ENCODE measurements at places on chromosomes 3 and 15.

DNA sequence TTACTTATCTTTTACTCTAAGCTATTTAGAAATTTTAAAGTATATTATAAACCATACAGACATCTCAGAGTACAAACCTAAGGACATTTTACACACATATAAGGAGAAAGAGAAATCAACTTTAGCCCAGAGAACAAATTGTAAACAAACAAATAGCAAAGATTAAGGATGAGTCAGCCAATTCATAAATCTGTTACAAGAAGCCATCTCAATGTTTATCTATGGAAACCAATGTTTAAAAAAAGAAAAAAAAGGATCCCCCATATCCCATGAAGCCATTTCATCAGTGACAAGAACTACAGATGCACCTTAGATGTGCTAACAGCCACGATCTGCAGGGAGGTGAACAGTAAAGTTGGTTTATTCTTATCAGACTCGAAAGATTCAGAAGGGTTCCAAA lies 437.1 kb downstream of the SHQ1 start:
- no peak for DNase-seq

GRCh38 chr3:196666001-196666867 lies 26.7 kb downstream of the NRROS start:
- peak; percentile 81 for DNase-seq

DNA sequence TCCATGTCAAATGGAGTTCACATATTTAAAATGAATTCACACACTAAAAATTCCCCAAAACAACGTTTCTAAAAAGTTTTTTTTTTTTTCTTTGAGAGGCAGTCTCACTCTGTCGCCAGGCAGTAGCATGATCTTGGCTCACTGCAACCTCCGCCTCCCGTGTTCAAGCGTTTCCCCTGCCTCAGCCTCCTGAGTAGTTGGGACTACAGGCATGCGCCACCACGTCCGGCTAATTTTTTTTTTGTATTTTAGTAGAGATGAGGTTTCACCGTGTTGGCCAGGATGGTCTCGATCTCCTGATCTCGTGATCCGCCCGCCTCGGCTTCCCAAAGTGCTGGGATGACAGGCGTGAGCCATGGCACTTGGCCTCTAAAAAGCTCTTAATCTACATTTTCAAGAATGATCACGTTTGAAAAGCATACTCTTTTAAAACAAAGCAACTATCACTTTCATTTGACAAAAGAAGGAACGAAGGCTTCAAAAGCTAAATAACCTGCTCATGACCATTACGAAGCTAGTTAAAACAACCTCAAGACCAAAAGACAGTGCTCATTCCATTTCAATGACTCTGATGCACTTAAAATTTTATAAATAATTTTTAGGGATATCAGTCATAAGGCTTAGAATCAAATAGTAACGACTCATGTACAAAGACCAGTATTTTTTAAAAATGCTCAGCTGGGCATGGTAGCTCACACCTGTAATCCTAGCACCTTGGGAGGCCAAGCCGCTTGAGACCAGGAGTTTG lies 5.5 kb downstream of the UBE3A start:
- DNase-seq: no peak

DNA sequence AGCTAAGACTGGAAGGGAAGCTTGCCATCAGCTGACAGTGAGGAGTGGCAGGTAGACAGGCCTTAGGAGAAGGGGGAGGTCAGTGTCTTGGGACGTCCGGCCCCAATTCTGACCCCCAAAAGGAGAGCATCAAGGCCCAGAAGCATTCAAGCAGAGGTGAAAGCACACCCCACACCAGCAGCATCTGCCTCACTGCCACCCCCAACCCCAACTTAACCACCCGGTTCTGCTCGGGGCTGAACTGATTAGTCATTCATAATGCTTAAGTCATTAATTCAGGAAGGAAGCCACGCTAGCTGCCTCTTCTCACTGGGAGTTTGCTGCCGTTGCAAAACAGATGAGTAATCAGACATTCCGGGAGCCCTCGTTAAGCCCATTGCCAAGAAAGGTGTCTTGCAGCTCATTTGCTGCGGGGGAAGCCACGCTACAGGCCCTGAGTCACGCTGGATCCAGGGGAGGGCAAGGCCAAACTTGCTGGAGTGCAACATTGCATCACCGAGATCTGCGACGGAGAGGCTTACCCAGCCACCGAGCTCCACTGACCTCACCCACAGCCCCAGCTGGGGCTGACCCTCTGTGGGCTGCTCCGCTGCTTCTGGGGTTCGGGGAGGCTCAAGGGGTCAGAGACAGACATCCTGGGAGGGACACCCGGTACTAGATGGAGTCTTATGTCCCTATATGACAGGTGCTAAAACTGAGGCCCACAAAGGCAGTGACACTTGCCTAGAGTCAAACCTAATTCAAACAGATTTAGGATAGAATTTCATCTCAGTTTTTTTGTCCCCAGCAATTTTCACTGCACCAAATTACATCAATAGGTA lies 46.4 kb upstream of the HES1 start:
- DNase-seq: no peak

- DNase-seq: no peak
Measured at GRCh38 chr3:14231145-14231990, 52.8 kb downstream of the LSM3 start.

DNA sequence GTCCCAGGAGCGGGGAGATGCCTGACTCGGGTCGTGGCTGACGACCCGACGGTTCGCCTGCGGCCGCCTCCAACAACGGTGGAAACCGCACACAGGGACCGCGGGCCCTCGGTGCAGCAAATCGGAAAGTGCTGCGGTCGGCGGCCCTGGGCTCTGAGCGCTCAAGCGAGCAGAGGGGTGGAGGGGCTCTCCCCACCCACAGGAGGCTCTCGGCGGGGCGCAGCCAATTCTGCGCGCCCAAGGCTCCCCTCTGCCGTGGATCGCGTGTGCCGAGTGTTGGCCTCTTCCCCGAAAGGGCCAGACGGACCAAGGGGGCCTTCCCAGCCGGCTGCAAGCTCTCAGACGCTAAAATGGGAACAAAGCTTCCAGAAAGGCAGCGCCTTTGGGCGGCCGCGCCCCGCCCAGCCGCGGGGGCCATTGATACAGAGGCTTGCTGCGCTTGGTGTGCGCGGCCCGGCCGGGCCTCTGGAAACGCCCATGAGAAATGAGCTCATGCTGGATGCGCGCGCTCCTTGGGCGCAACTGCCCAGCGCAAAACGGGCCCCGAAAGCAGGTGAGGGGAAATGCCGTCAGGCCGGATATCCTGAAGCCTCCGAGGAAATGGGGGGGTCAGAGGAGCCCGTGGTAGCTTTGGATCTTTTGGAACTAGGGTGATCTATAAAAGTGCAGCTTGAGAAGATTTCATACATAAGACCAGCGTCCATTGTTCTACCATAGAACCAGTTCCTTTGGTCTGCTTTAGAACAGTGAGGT lies 1.2 kb upstream of the GSK3B start:
- peak; percentile 96 for DNase-seq

DNA sequence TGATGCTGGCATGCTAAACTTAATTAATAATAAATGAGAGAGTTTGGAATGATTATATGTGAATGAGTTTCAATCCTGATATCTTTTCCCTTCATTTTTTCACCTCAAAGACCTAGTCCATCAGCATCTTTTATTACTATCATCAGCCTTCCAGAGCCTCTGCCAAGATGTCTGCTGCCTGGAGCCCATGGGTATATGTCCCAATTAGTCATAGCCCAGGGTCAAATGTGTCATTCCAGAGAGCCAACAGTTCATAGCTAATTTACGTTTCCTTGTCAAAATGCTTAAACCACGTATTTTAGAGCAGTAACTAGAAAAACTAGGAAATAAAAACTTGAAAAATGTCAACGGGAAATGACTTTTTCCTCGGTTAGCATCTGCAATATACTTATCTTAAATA lies 457.9 kb downstream of the SI start:
- DNase-seq: no peak

GRCh38 chr15:63953524-63953923 lies 92.8 kb downstream of the DAPK2 start:
- no peak for DNase-seq

- no peak for DNase-seq
Measured at GRCh38 chr15:66114863-66115425, 138.6 kb downstream of the MEGF11 start.

- no peak for DNase-seq
Measured at GRCh38 chr15:48832648-48833047, 21.8 kb upstream of the CEP152 start.

DNA sequence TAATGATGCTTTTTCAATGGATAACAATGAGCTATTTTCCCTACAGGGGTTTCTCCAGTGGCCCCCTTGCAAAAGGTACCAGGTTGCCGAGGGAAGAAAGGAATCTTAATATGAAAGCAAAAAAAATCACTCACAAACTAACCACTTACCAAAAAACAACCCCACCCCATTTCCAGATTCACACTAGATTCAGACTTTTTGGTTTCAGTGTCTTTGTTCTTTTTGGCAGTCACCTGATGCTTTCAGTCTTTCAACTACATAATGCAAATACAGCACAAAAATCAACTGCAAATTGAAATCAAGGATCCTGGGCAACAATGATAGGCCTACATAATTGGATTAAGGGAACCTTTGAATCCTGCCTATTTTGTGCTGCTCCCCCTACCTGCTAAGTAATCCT lies 71.1 kb upstream of the RAP2B start:
- DNase-seq: no peak

DNA sequence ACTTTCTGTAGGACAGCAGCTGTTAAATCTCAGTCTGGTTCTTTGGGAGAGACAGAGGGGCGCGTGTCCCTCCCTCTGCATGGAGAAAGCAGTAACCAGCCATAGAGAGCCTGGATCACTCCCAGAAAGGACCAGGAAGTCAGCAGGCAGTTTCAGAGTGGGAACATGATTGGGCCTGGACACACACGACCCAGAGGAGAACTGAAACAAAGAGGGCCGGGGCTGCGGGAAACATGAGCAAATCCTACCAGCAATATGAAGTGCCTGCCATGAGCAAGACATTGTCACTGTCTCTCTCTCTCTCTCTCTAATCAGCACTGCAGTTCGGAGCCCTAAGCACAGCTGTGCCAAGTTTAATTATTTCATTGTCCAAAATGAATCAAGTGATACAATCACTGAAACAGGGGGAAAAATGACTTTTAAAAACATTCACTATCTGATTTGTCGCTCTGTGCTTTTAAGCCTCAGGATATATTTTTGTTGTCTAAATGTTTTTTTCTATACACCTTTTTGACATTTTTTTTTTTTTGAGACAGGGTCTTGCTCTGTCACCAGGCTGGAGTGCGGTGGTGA lies 17.6 kb downstream of the MUC13 start:
- DNase-seq: no peak

DNA sequence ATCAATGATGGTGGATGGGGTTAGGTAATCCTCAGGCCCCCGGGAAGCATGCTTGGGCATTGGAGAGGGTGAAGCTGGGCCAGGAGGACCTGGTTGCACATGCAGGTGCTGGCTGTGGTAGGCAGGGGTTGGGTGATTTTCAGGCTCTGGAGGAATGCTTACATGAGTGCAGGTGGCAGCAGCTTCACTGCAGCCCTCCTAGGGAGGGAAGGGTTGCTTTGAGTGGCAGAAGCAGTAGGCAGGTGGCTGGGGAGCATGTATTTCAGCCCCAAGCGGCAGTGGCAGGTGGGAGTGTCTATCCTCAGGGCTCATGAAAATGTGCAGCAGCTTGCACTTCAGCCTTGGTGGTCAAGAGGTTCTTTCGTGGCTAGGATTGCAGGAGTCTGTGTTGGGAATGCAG lies 230.0 kb upstream of the CTNNB1 start:
- DNase-seq: no peak

DNA sequence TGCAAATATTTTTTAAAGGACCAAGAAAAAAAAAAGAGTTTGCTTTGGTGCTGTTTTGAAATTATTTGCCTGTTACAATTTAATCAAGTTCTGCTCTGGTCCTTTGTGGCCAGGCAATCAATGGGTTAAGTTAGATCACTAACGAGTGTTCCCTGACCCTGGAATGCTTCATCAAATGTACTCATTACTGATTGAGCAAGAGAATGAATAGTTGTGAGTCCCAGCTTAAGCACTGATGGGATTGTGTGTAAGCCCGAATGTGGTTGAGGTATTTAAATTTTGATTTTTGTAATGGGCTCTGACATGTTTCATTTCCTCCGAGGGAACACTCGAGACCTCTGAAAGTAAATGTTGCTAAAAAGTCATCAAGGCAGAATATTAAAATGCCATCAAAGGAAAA lies 699.1 kb downstream of the MCTP2 start:
- no peak for DNase-seq

DNA sequence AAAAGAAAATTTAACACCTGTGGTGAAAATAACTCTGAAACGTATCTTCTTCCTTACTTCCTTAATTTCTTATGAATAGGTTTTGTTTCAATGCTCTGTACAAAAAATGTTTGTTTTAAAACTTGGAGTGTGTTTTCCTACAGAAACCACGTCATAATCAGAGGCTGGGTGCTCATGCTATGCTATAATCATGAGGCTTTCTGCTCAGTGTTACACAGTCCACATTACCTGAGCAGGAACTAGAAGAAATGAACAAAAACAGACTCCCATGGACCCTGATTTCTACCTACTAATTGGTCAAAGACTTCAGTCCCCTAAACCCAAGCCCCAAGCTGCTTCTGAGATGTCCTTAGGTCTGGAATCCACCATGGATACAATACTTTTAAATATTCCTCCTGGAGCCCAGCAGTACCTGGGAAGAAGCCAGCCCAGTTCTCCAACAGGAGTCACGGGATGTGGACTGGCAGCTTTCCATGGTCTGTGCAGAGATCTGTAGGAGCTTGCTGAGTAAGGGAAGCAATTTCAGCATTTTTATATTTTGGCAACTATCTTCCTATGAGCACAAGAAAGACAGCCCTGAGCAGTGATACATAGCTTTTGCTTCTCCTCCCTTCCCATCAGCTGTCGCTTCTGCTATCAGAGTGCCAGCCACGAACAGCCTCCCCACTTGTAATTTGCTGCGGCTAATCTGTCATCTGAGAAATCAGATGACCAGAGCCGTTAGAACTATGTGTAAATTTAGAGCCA lies 65.6 kb downstream of the WDR72 start:
- DNase-seq: no peak

DNA sequence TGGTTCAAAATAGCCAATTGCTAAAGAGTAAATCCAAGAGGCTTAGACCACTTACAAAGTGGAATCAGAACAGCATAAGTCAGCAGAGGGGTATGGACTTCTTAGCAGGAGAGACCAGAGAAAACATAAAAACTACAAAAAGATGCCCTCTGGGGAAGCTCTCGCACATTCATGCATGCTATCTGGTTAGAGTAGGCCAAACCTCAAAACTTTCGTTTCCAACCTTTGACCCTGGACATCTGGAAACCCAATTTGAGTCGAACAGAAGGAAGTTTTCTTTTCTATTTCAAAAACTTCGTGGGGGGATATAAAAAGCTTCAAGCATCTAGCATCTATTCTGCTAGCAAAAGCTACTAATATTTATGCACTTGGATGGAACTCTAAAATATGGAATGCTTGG lies 523.9 kb upstream of the AGTR1 start:
- DNase-seq: no peak

- no peak for DNase-seq
Measured at GRCh38 chr3:97691354-97691753, 73.2 kb upstream of the ARL6 start.

- no peak for DNase-seq
Measured at GRCh38 chr3:99634881-99635280, 3.5 kb upstream of the COL8A1 start.

DNA sequence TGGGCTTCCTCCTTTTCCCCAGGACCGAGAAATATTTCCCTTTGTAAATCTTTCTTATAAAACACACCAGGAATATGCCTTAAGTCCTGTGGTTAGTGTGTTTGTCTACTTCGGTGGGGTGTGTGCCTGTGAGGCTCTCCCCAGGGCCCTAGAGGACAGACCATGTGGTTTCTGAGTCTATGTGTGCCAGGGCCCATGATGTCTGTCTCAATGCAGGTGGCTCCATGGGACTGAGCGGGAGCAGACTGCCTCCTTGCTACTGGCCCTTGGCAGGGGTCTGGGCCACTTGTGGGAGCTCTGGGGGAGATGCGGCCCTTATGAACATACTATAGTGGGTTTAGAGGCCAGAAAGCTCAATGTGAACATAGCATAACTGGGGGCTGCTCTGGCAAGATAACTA lies 37.6 kb downstream of the SCN5A start:
- DNase-seq: no peak
